Stimulated activated CD8-positive, alpha-beta memory T cell treated with anti-CD3 and anti-CD28 coated beads, Interleukin-4, amount 100 ng/mL, for 4 hours (primary cell): ENCODE measurements at places on chromosomes 1 and 21.

DNA sequence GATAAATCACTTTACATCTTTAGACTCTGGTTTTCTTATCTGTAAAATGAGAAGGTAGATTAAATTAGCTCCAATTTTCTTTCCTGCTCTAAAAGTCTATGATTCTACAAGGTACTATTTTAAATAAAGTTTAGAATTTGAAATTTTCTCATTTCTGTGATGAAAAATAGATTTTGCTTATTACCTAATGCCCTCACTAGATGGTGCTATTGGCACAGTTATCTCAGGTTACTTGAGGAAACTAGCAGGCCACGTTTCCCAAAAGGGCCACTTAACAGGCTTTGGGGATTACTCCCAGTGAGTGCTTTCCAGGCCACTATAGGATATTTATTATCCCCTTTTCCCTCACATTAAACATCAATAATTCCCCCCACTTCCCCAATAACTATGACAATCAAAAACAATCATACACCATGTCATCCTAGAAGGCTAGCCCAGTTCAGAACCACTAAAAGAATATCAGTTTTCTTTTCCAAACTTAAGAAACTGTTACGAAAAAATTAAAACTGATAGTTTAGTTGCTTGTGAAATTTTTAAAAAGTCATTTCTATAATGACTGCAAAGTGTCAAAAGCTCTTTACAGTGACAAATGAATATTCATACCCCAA is 30.6 kb downstream of the OMA1 start:
- no peak for DNase-seq

- no peak for DNase-seq
Observed at GRCh38 chr1:116538544-116538943, 32.3 kb downstream of the CD58 start.

- no peak for DNase-seq
Observed at GRCh38 chr1:165300400-165300903, 56.1 kb downstream of the LMX1A start.

GRCh38 chr1:233383984-233384383 is 56.5 kb downstream of the MAP3K21 start:
- no peak for DNase-seq

DNA sequence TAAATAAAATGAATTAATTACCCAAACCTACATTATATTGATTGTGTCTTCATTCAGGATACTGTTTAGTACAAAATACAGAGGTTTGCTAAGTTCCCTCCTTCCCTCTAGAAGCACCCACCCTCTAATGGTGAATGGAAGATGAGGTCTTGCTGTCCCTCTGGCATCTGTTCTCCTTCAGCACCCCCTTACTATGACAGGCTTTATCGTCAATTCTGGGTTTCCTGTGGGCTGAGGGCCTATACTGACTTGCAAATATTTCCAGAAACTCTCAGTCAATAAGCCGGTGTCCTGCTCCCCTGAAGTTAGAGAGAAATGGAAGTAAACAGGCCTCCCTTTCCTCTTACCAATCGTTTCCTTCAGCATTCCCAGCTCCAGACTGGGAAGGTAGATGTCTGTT is 13.2 kb downstream of the LAX1 start:
- DNase-seq = no peak
